ENCODE measurements at places on chromosomes 4 and X.

GRCh38 chr4:56619160-56619559 lies 61.9 kb downstream of the HOPX start:
- DNase-seq = no peak

DNA sequence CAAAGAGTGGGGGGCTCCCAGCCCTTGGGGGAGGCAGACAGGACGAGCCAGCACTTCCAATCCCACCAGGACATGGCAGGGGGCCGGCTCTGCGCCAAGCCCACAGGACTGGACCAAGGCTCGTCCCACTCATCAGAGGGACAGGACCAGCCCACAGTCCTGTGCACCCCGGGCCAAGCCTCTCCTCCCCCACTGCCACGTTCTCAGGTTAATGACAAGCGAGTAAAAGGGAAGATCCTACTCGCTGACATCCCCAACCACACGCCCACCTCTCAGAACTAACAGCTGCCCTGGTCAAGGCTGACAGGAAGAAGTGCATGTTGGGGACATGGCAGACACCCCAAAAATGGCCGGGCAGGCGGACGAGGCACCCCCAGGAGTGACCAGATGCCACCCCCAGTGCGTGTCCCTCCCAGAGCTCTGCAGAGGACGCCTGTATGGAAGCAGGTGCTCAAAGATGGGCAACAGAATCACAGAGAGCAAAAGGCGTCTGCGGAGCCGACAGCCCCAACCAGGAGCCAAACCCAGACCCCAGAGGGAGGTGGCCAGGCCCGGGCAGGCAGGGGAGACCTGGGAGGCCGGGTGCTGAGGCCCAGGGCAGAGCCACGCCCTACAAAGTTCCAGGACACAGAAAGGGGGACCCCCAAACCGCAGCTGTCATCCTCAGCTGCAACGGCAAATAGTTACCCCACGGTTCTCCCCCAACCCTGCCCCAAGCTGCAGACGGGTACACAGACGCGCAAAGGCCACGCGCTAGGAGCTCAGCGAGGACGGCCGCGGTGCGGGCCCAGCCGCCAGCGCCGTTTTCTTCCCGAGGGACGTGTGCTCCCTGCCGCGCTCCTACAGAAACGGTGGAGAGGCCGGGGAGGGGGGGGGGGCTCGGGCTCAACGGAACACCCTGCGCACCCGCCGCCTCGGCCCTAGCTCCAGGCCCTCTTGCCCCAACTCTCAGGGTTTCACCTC lies 1.7 kb downstream of the CTBP1 start:
- no peak for DNase-seq

DNA sequence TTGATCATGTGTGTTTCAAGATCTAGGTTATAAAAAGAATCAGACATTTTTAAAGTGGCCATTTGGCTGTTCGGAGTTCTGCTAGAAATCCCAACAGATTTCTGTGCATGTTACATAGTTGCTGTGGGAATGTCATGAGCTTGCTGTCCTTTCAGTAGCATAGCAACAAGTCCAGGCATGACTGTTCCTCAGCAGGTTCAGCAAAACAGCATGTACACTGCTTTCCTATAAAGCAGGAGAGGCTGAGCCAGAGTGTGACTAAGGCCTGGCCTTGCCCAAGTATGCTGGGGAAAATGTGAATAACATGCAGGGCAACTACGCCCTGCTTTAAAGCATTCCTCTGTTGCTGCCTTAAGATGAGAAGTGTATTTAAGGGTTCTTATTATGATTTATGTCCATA lies 217.1 kb upstream of the SMIM31 start:
- DNase-seq = no peak

- DNase-seq = peak; percentile 37
These were observed 92.2 kb upstream of the SPRY1 start for GRCh38 chr4:123304151-123304964.

- no peak for DNase-seq
These were observed 239.7 kb upstream of the KLF3 start for GRCh38 chr4:38424151-38424871.

- no peak for DNase-seq
These were observed 621.1 kb downstream of the BCOR start for GRCh38 chrX:39476604-39477021.

DNA sequence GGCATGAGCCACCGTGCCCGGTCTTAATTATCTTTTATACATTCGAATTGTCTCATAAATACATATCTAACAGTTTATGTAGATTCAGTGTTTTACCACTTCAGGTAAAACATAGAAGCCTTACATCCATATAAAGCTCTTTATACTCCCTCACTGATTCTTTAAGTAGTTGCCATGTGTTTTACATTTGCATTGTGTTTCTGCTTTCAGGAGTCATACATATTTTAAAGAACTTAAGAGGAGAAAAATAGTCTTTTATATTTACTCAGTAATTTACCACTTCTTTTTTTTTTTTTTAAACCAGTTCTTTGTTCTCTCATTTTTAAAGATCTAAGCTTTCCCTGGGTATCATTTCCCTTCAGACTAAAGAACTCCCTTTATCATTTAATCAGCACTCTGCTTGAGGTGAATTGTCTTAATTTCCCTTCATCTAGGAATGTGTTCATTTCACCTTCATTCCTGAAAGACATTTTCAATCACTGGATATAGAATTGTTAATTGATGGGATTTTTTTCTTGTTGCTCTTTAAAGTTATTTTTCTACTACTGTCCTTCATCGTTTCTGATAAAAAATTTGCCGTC lies 324.3 kb upstream of the ZCCHC13 start:
- no peak for DNase-seq

DNA sequence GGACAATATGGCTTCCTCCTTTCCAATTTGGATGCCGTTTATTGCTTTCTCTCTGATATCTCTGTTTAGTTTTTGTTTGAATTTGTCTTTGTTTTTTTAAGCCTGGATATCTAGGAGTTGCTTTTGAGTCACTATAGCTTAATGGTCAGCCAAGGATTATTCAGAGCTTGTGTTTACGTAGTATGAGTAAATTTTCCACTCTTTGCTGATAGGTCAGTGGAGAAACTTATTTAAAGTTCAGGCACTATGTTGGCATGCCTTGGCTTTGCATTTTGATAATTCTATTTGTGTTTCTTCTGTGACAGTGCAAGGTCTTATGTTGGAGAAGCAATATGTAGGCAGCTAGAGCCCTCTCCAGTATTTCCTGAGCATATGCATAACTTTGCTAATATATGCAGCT lies 315.2 kb downstream of the GRID2 start:
- DNase-seq = no peak

DNA sequence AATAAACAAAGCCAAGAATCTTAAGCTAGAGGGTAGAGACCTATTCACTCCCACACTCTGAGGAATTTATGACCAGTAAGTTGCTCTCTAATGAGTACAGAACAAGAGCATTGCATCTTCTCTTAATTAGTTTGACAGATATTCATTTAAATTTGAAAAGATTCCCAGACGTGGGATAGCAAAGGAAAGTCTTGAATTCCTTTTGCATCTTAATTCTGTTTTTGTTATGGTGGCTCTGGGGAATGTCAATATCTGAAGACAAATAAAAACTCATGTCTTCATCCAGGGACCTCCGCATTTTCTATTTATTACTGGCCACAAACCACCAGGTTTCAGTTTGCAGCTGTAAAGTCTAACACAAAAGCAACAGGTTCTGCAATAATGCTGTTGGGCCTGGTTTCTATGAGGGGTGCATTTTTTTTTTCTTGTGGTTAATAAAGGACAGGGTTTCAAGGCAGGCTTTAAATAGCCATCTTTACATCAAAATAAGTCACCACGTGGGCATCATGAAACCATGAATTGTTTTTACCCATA lies 172.3 kb downstream of the SHROOM3 start:
- no peak for DNase-seq

- DNase-seq = no peak
These were observed 45.8 kb downstream of the MGST2 start for GRCh38 chr4:139711461-139711860.

DNA sequence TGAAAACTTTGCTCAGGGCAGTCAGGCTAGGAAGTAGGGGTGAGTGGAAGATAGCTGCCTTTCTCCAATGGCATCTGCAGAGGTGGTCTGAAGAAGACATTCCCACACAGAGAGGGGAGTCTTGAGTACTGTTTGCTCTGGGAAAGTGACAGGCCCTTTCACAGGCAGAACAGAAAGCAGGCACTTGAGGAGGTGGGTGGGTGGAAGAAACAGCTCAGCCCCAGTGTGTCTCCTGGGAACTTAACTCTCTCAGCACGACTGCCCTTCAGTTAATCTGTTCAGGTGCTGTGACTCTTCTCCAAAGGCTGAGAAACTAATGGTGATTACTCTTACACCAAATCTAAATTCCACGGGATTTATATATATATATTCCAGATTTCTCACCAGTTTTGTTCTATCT lies 28.3 kb downstream of the ENOPH1 start:
- DNase-seq = peak; percentile 34

DNA sequence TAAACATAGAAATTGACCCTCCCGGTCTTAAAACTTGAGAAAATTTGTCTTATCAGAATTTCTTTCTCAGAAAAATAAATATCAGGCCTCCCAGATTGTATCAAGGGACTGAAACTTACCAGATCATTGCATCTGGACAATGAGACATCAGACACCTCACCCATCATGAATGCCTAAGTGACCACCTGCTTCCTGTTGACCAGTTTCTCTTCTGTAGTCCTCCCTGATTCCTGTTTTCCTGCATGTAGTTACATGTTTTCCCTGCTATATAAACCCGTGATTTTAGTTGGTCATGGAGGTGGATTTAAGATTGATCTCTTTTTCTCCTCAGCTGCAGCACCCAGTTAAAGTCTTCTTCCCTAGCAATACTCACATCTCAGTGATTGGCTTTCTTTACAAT lies 548.1 kb downstream of the PPP4R3C start:
- no peak for DNase-seq

DNA sequence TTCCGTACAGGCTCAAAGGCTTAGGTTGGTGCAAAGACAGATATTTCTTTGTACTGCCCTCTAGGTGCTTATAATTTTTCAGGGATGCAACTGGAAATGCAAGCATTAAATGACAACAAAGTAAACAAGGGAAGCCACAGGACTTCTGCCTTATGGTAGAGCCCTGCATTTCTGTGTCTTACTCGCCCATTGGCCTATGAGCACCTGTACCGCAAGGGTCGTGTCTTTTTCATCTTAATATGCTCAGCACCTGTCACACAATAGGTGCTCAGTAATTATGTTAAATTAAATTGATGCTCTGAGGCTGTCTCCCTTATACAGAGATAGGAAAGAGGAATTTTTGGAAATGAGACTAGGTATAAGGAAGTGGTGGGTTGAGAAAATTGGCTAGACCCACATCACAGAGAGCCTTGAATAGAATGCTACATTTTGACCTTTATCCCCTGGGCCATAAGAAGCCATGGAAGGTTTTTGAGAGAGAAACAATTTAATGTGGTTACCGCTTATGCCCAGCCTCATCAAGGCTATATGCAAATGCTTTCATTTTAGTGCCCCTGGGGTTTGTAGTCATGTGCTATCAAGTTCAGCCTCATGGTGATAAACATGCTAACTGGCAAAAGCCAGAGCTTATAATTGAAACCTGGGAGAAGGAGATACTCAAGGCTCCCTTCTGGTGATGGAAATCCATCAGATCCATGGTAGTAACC lies 16.3 kb downstream of the VSIG4 start:
- no peak for DNase-seq

DNA sequence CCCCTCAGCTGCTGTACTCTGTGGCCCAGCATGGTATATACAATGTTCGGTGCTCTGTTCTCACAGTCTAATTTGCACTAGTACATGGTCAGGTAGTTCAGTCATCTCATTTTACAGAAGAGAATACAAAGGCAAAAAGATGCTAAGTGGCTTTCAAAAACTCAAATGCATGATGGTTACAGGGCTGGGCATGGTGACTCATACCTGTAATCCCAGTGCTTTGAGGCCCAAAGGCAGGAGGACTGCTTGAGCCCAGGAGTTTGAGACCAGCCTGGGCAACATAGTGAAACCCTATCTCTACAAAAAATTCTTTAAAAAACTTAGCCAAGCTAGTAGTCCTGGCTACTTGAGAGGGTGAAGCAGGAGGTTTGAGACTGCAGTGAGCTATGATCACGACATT lies 210.5 kb upstream of the KIT start:
- no peak for DNase-seq

DNA sequence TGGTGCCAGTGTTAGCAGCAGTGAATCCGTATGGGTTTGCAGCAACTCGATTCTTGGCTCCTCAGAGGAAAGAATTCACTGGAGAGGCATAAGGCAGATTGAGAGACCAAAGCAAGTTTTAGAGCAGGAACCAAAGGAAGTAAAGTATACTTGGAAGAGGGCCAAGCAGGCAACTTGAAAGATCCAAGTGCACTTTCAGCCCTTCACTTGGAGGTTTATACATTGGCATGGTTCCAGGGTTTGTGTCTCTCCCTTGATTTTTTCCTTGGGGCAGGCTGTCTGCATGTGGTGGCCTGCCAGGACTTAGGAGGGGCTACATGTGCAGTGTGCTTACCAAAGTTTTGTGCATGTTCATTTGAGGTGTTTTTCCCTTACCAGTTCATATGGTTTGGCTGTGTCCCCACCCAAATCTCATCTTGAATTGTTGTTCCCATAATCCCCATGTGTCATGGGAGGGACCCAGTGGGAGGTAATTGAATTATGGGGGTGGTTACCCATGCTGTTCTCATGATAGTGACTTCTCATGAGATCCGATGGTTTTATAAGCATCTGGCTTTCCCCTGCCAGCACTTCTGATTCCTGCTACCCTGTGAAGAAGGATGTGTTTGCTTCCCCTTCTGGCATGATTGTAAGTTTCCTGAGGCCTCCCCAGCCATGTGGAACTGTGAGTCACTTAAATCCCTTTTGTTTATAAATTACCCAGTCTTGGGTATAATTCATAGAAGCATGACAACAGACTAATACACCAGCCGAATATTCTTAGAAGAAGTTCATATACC lies 86.2 kb upstream of the TSPAN5 start:
- DNase-seq = no peak

DNA sequence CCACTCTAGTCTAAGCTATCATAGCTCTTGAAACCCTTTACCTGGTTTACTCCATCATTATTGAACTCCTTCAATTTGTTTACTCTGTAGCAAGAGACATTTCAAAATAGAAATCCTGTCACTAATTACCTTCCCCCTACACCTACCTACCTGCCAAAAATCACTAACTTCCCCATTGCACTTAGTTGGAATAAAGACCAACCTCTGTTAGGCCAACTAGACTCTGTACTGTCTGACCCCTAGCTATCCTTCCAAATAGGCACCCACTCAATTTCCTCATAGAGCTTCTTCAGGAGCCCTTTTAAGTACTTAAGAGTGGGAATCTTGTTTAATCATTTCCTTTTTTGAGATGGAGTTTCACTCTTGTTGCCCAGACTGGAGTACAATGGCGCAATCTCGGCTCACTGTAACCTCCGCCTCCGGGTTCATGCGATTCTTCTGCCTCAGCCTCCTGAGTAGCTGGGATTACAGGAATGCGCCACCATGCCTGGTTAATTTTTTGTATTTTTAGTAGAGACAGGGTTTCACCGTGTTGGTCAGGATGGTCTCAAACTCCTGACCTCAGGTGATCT lies 8.9 kb upstream of the CDKL2 start:
- DNase-seq = no peak

DNA sequence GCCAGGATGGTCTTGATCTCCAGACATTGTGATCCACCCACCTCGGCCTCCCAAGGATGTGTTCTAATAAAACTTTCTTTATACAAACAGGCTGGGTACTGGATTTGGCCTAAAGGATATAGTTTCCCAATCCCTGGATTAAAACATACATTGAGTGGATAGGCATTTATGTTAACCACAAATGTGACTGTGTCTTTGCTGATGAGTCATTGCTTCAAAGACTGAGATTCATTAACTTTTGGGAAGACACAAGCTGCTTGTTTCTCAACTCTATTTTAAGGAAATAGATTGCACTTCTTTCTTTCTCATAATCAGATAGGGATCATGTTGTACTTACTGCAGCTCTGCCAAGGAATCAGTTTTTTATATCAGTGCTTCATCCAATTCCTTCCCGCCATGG lies 131.3 kb upstream of the AGA start:
- no peak for DNase-seq

- no peak for DNase-seq
These were observed 85.8 kb downstream of the DCTD start for GRCh38 chr4:182831376-182831775.

Measured in head of caudate nucleus (tissue), 42 donors.